ENCODE measurements at places on chromosomes 1 and 21. TPM values are rescaled to one million over a fixed set of nuclear protein-coding genes. Genes with fewer than 3 reads are reported as not detected.

EVA1C gene
- not detected for total RNA-seq

LPAR3 gene
- total RNA-seq = 0.11 TPM

OR6N1 gene
- not detected for total RNA-seq

HTR6 gene
- not detected for total RNA-seq

ANGPTL3 gene
- not detected for total RNA-seq

NUP210L gene
- not detected for total RNA-seq

FNDC10 gene
- total RNA-seq = 6.3 TPM

LCE3E gene
- not detected for total RNA-seq
